ENCODE measurements at places on chromosomes 4 and X.

DNA sequence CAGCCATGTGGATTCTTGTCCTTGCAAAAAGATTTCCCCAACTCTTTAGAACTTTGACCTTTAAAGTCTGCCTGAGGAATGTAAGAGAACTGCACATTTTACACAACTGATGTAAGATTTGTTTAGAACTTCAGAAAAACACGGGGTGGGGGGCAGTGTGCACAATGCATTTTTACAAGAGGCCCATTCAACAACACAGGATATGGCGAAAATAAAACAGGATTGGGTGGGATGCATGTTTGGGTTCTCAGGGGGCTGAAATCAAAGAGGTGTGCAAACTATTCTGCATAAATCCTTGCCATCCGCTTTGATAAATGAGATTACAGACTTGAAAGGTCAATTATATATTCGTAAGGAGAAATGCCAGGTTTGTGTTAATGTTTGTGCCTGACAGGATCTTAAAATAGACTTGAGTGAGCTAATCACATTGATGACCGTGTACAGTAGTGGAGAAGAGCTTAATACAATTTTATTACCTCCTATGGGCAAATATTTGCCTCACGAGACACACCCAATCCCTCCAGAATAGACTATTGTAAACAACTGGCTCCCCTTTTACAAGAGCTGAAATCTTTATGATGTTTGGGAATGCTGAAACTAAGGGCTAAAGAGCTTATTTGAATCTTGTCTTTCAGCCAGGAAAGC is 184.1 kb upstream of the LEF1 start:
- DNase-seq, result no peak
- no peak overlapping the region for H3K27ac ChIP-seq
- no peaks in the 10 kb centered on the region for H3K36me3 ChIP-seq
- no peaks in the 10 kb centered on the region for H3K4me1 ChIP-seq
- no peaks in the 10 kb centered on the region for H3K27me3 ChIP-seq
- no peak overlapping the region for H3K4me3 ChIP-seq

DNA sequence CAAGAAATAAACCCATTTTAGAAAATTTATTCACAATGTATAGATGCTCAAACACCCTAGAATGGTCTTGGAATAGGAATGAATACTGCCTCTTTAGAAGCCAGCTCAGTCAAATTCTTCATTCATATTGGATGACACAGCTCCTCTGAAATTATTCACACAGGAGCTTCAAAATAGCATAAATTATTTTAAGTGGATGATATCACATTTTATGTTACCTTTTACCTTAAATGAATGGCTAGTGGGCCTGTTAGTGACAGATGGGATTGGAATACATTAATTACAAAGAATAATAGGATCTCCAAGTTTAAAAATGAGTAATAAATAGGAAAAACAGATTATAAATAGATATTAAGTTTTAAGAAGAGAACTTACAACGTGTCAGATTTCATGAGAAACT is 184.4 kb downstream of the GABRB1 start:
- peaks cover 64% of the 10 kb centered on the region for H3K4me1 ChIP-seq
- peaks cover 2% of the 10 kb centered on the region for H3K27me3 ChIP-seq
- peak overlapping the region; percentile 14 for H3K27ac ChIP-seq

- H3K4me3 ChIP-seq, result no peak overlapping the region
- no peaks in the 10 kb centered on the region for H3K27me3 ChIP-seq
- H3K27ac ChIP-seq, result no peak overlapping the region
- peak; percentile 52 for DNase-seq
These were observed 240.5 kb upstream of the ANKRD50 start for GRCh38 chr4:124953061-124953460.

- no peaks in the 10 kb centered on the region for H3K27me3 ChIP-seq
- H3K4me3 ChIP-seq, result no peak overlapping the region
- no peak overlapping the region for H3K27ac ChIP-seq
- peak; percentile 34 for DNase-seq
- no peaks in the 10 kb centered on the region for H3K36me3 ChIP-seq
- H3K4me1 ChIP-seq, result peaks cover 17% of the 10 kb centered on the region
These were observed 39.0 kb downstream of the FBXO8 start for GRCh38 chr4:174244441-174244840.

DNA sequence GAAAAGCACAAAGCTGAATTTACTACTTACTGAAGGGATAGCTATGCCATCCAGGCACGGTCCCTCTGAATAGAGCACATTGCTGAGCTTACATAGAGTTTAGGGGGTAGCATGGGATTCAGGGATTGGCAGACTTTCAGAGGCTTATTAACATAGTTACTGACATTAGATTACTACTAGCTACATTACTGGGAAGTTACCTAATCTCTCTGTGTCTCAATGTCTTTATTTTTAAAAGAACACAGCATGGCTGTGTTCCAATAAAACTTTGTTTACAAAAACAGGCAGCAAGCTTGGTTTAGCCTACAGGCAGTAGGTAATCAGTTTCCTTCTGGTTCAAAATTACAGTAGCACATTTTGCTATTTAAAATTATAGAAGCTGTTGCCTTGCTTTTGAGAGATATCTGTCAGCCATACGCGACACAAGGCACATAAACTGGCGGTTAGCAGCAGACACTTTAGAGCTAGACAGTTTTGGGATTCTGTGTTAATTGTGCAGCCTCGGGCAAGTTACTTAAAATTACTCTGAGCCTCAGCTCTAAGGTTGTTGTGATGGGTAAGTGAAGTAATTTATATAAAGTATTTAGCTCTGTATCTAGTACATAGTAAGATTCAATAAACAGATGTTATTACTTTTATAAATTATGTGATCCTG is 6.9 kb downstream of the KLHL8 start:
- H3K27me3 ChIP-seq, result peaks cover 2% of the 10 kb centered on the region
- peaks cover 15% of the 10 kb centered on the region for H3K4me1 ChIP-seq
- H3K4me3 ChIP-seq, result no peak overlapping the region
- DNase-seq, result no peak
- no peak overlapping the region for H3K27ac ChIP-seq
- no peaks in the 10 kb centered on the region for H3K36me3 ChIP-seq

DNA sequence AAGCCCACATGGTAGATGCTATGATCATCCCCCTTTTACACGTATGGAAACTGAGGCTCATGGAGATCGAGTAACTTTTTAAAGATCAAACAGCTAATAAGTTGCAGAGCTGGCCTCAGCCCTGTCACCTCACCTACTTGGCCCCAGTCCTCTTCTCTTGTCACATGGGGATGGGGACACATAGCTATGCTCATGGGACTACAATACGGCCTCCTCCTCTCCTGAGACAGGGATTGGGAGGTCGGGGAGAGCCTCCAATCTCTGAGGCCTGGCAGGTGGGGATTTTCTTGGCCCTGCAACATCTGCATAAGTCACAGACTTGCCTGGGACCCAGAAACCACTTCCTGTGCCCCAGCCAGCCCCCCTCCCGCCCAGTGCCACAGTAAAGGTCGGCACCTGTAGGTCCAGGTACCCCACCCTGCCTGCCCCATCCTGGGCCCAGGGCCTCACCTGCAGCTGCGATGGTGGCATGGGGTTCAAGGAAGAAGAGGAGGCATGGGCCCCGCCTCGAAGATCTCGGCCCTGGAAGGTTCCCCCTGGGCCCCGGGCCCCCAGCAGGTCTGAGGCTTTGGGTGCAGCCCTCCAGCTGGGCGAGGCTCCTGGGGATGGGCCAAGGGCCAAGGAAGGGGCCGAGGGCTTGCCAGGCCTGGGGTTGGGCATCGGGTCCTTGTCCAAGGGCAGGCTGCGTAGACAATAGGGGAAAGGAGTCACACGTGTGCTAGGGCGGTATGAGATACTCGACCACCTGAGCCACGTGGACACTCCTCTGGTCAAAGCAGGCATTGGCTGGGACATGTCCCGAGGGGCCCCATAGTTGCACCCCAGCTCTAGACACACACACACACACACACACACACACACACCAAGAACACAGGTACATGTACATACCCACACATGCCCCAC is 6.4 kb downstream of the FOXP3 start:
- no peak for DNase-seq
- no peak overlapping the region for H3K27ac ChIP-seq
- H3K36me3 ChIP-seq, result no peaks in the 10 kb centered on the region
- H3K4me1 ChIP-seq, result no peaks in the 10 kb centered on the region
- H3K4me3 ChIP-seq, result no peak overlapping the region
- H3K27me3 ChIP-seq, result peaks cover 5% of the 10 kb centered on the region

- H3K36me3 ChIP-seq, result no peaks in the 10 kb centered on the region
- no peak for DNase-seq
- no peak overlapping the region for H3K27ac ChIP-seq
- no peaks in the 10 kb centered on the region for H3K4me1 ChIP-seq
- H3K4me3 ChIP-seq, result no peak overlapping the region
- H3K27me3 ChIP-seq, result peaks cover 26% of the 10 kb centered on the region
These were observed 141.1 kb downstream of the QDPR start for GRCh38 chr4:17370818-17371217.

DNA sequence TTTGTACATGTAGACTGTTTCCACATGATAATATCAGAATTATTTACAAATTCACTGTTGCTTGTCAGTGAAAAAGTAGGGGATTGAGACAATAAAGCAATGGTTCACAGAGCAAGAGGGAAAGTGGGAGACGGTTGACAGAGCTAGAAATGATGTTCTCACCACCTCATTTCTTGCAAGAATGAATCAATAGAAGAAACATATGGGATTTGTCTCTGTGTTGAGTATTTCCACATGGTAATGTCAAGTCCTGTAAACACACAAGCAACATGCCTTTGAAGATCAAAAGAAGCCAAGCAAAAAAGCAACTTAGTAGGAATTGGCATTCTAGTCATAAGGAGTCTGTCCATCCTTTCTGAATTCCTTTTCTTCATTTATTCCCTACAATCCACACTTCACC is 1806.6 kb upstream of the AGA start:
- no peak overlapping the region for H3K4me3 ChIP-seq
- H3K27me3 ChIP-seq, result no peaks in the 10 kb centered on the region
- H3K36me3 ChIP-seq, result no peaks in the 10 kb centered on the region
- no peaks in the 10 kb centered on the region for H3K4me1 ChIP-seq

GRCh38 chr4:102825261-102826091 is 1.9 kb downstream of the UBE2D3 start:
- no peak overlapping the region for H3K4me3 ChIP-seq
- peak; percentile 71 for DNase-seq
- H3K36me3 ChIP-seq, result peaks cover 22% of the 10 kb centered on the region
- H3K4me1 ChIP-seq, result peaks cover 52% of the 10 kb centered on the region
- H3K27me3 ChIP-seq, result no peaks in the 10 kb centered on the region

DNA sequence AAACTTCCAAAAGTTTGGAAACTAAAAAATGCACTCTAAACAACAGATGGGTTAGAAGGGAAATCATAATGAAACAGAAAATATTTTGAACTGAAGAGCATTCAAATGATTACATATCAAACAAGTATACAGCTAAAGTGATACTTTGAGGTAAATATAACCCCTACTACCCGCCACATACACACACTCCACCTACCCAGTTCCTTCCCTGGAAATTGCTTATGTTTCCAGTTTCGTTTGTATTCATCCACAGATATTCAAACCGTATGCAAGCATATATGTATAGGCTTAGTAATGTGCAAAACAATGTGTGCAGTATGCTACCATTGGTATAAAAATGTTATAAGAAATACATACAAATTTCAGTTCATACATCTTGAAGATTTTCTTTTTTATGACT is 95.5 kb downstream of the SMIM20 start:
- H3K4me3 ChIP-seq, result no peak overlapping the region
- no peak for DNase-seq
- no peak overlapping the region for H3K27ac ChIP-seq
- peaks cover 6% of the 10 kb centered on the region for H3K36me3 ChIP-seq
- peaks cover 22% of the 10 kb centered on the region for H3K4me1 ChIP-seq

GRCh38 chr4:173013232-173013930 is 155.2 kb upstream of the GALNT7 start:
- H3K27me3 ChIP-seq, result peaks cover 4% of the 10 kb centered on the region
- no peak overlapping the region for H3K4me3 ChIP-seq
- no peak overlapping the region for H3K27ac ChIP-seq
- no peaks in the 10 kb centered on the region for H3K36me3 ChIP-seq
